NCI-H1436 (cell line): ENCODE measurements at places on chromosomes 2 and 18.

- no peak for DNase-seq
Observed at GRCh38 chr2:109382226-109382895, 231.4 kb downstream of the SEPTIN10 start.

DNA sequence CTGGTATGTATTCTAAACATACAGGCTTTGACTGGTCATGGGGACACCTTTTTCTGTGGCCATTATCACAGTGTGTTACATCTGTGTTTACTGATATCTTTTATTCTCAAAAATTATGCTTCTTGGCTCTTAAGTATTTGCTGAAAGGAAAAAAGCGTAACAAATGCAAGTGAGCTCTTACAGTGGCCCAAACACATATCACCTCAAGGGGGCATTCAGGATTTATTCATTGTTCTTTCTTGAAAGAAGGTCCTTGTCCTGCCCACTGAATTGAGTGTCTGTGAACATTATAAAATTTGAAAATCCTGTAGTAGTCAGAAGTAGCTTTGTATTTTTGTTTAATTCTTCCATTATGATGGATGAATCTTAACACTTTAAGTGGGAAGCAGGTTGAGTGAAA, 454.5 kb downstream of the XIRP2 start:
- no peak for DNase-seq

DNA sequence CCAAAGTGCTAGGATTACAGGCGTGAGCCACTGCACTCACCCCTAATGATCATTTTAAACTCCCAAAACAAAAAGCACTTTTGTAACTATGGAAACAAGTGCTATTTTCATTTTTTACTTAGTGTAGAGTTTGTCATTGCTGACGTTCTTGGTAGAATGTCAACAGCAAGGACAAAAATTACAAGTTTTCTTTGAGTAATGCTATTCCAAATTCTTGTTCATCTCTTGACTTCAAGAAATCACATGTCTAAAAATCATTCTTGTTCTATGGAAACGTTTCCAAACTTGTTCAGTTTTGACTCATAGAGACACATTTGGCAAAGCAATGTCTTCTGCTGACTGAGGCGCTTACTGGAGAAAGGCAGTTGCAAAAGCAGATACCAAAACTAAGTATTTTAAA, 82.6 kb downstream of the MBP start:
- no peak for DNase-seq

- DNase-seq: no peak
Observed at GRCh38 chr2:14673351-14673875, 40.9 kb downstream of the LRATD1 start.

GRCh38 chr18:811892-812375, at the start of gene YES1:
YES1 (minus strand) TSS chr18:812242; CDS start chr18:756827, 55,415 bp downstream.
- peak; percentile 66 for DNase-seq

- no peak for DNase-seq
Observed at GRCh38 chr2:236309669-236310029, 45.4 kb upstream of the ASB18 start.
